ENCODE measurements at places on chromosomes 5 and 9.
A peak's percentile ranks its signal among the peaks of the same experiment; 100 is the strongest.

DNA sequence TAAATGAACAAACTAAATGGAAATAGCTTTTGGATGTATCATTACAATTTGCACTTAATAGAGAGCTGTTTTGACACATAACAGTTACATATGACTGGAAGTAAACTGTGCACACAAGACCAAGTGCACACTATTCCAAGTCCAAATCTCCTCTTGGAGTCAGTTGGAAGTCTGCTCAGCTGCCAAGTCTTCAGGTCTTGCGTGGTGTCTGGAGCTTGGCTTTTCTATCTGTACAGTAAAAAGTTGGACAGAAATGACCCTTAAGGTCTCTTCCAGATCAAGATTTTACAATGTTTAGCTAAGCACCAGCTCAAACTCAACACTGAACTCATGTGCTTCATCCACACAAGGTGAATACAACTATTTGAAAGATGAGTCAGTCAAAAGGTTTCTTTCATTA, 456.9 kb downstream of the RASEF start:
- DNase-seq: no peak

DNA sequence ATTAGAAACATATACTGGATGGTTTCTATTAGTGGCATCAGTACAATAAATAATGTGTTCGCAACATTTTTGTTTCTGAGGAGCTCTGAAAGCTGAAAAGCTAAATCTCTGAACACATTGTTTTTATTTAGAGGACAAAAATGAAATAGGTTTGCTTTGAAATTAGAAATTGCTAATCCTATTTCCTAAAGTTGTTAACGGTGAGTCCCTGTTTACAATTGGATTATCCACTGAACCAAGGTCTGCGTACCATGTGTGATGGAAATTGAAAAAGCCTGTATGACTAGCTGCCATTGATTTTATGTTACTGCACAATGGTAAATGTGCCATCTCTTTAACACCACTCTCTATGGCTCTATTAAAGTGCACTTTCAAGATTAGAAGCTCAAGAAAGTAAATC, 297.7 kb upstream of the NUDT12 start:
- no peak for DNase-seq

DNA sequence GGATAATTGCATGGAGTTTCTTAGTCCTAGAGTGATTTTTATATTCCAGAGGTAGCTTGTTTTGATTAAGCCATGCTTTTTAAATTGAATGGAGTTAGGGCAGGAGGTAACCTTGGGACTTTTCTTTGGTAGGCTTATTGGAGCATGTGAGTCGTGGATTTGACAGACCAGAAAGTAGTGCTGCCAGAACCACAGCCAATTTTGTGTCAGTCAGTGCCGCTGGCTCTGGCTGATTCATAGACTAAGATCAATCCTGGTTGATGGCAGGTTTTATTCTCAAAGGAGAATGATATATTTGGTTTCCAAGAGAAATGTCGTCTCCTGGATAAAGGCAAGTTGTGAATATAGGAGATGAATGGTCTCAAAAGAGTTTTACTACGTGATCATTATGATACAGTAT, 20.3 kb downstream of the RAI14 start:
- no peak for DNase-seq

DNA sequence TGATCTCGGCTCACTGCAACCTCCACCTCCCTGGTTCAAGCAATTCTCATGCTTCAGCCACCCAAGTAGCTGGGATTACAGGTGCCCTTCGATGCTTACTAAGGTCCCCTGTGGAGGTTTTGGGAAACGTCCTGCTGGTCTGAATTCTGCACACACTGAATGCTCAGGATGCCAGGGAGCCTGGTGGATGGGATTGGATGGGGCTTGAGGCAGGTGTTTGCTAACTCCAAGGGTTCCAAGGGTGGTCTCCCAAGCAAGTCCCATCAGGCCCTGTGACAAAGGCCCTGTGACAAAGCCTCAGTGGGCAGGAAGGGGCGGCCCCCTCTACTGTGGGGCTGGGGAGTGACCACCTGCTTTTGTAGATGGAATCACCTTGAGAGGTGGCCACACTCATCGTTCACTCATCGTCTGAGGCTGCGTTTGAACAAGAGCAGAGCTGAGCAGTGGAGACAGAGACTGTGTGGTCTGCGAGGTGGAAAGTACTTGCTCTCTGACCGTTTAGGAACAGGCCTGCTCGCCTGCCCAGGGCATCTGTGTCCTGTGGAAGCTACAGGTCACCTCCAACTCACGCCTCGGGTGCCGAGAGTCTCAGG, 40.2 kb downstream of the MRPL36 start:
- no peak for DNase-seq

- peak; percentile 28 for DNase-seq
Measured at GRCh38 chr5:458547-459353, 15.8 kb downstream of the EXOC3 start.

- peak; percentile 57 for DNase-seq
Measured at GRCh38 chr5:5270958-5271785, 131.0 kb downstream of the ADAMTS16 start.

DNA sequence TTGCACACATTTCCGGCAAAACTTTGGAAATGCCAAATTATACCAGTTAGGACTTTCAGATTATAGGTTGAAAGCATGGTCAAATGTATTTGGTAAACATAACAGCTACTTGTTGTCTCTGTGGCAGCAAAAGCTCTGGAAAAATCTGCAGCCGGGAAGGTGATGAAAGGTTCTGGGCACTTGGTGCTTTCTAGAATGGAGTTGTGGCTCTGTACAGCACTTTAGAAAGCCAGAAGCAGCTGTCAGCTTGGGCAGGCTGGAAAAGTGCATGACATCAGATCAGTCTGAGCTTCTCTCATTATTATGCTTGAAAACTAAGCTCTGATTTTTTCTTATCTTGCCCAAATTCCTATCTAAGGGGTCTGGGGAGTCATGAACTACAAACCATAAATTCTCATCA, 118.6 kb upstream of the MAST4 start:
- DNase-seq: no peak

DNA sequence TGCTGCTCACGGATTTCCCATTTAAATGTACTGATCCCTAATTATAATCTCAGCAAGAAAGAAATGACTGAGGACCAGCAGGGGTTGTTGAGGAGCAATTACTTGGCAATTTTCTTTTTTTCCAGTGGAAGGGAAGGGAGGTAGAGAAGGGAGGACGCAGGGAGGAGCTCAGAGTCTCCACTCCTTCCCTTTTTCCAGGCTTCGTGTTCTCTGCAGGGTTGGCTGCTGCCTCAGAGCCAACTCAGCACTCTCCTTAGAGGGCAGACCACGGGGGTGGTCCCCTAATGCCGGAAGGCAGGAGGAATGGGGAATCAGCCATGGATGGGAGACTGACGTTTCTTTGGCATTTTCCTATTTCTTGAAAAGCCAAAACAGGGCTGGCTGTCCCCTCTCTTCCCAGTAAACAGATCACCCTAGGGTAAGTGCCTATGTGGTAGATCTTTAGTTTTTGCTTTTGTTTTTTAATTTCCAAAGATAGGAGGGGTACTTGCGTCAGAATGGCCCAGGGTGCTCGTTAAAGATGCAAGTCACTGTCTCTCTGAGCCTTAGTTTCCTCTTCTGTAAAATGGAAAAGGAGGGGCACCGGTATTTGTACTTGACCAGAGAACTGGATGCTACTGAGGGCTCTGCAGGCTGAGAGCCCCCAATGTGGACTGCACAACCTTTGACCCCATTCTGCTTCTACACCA, 39.6 kb upstream of the LCP2 start:
- no peak for DNase-seq

DNA sequence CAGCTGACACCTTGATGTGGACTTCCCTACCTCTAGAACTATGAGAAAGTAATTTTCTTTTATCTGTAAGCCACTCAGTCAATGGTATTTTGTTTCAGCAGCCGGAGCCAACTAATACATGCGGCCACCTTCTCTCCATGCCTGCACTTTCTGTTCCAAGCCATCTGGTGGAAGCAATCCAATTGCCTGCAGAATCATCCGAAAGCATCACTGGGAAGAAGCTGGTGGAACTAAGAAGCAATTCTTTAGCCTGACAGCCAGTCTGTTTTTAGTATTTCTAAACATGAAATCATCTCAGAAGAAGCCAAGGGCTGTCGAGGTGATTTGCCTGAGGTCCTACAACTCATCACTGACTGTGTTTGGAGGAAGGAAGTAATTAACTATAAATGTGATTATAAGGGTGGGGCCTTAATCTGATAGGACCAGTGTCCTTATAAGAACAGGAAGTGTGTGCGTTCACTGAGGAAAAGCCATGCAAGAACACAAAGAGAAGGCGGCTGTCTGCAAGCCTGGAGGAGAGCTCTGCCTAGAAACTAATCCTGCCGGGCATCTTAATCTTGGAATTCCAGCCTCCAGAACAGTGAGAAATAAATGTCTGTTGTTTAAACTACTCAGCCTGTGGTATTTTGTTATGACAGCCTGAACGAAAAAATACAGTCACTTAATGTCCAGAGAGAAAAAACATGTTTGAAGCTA, 49.1 kb downstream of the NXNL2 start:
- peak; percentile 36 for DNase-seq

GRCh38 chr5:157252711-157253465, 13.0 kb upstream of the CYFIP2 start:
- DNase-seq: peak; percentile 21

DNA sequence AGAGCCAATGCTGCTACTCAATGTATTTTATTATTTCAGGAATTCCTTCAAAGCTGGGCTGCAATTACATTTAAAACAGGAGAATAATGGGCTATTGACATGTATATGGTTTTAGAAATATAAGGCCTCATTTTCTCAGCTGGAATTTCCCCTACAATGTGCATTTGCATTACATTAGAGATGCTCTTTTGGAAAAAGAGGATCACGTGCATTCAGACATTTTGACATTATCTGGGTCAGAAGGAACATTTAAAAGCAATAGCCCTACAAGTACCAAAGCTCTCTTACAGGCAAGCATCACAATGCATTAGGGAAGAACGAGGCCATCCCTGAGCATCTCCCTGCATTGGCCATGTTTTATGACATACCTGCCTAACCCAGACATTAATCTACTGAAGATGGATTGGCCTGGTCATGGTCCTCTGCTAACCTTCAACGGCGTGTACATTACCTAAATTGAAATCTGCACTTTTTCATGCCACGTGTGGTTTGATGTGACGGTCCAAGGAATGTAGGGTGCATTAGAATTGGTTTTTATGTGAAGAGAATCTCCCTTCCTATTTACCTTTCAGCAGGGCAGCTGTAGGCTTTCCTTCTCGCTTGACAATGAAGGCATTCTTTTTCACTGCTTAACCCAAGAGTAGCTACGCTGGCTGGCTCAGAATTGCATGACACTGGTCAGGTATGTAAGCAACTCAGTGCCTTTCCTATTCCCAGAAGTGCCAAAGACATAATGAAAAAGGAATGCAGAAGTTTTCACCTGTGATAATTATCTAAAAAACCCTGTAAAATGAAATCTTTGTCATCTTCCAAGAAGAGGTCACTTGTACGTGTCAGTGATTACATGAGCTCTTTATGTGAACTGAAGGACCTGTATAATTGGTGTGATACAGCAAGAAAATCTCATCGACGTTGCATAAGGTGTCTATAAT, 212.3 kb upstream of the MPDZ start:
- DNase-seq: no peak

- no peak for DNase-seq
Measured at GRCh38 chr9:70392189-70392588, 22.3 kb downstream of the KLF9 start.

DNA sequence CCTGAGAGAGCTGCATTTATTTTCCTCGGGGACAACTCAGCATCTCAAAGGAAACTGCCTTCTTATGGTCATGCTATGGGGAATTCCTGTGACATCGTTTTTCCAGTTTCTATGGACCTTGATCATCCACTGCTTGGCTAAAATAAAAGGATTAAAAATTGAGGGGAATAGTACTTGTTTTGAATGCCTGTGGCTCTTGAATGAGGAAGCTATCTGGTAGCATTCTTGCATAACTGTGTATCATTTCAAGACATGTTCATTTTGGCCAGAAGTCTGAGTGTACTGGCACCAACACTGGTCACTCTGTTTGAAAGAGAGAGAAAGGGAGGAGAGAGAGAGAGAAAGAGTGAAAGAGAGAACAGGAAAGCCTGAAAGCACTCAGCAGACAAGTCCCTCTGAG, 116.7 kb downstream of the DOCK2 start:
- DNase-seq: peak; percentile 50

GRCh38 chr9:35028341-35028740, 38.8 kb downstream of the DNAJB5 start:
- no peak for DNase-seq

GRCh38 chr5:151195622-151196021, 28.3 kb downstream of the CCDC69 start:
- peak; percentile 72 for DNase-seq

- no peak for DNase-seq
Measured at GRCh38 chr9:11577522-11577921, 964.7 kb upstream of the PTPRD start.

GRCh38 chr5:10172247-10172646, 77.4 kb downstream of the ATPSCKMT start:
- no peak for DNase-seq

DNA sequence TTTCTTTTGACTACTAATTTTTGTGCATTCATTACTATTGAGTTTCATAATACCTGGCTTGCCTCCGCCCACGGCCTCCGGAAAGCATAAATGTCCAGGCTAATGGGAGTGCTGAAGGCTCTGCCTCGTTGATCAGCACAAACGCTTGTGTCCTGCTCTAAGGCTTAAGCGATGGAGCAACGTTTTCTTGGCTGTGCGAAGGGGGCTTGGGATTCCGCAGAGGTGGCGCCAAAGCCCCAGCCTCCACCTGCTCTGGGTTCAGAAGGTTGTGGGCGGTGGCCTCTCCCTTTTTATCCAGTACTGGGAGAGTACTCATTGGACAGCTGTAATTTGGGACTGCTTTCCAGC, 19.7 kb downstream of the ANXA2R start:
- no peak for DNase-seq

DNA sequence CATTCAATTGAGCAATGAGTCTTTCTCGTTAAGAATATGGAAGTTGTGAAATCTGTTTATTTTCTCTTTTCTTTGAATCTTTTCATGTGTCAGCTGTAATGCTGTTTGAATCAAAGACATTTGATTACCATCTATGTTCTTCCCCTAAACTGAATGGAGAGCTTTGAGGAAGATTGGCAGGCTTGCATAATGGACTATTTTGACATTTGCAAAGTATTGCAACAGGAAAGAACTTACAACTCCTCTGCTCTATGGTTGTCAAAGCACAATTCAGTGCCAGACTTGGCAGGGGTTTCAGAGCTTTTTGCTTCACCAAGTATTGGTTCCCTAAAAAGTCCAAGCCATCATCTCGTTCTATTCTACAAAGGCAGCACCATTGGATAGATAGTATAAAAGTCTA, 549.0 kb upstream of the NUDT12 start:
- no peak for DNase-seq

DNA sequence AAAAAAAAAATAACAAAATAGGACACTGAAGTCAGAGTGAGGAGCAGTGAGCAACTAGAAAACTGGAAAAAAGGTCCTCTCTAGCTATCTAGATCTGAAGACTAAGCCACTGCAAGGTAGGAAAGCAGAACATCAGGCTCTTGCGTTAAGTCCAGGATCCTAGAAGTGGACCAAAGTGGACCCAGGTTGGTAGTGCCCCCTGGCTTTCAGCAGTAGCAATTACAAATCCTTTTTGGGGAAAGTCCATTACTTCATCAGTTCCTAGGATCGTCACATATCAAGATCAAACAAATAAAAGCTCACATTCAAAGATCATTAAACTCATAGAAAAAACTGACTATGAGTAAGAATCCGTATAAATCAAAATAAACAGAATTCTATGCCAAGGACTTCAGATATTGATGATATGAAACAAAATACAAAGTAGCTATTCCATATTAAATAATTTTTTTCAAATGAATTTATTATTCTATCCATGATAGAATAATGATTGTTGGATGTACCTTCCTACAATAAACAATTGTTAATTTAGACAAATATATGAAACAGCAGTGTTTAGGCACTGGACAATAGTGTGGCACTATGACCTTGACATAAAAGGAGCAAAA, 6.5 kb upstream of the RICTOR start:
- no peak for DNase-seq

GRCh38 chr5:108919591-108920326, 172.1 kb downstream of the FER start:
- DNase-seq: no peak
